ENCODE measurements at places on chromosomes 7 and 10.

GRCh38 chr7:35035511-35035961 lies 1.7 kb downstream of the DPY19L1 start:
- DNase-seq: peak; percentile 17

- no peak for DNase-seq
Observed at GRCh38 chr10:7351894-7352293, 58.9 kb downstream of the SFMBT2 start.

GRCh38 chr10:71241114-71241829 lies 28.9 kb downstream of the UNC5B start:
- DNase-seq: no peak

GRCh38 chr10:103605359-103606096 lies 112.0 kb downstream of the NEURL1 start:
- DNase-seq: peak; percentile 6

GRCh38 chr10:109317746-109318366 lies 605.5 kb downstream of the XPNPEP1 start:
- no peak for DNase-seq

DNA sequence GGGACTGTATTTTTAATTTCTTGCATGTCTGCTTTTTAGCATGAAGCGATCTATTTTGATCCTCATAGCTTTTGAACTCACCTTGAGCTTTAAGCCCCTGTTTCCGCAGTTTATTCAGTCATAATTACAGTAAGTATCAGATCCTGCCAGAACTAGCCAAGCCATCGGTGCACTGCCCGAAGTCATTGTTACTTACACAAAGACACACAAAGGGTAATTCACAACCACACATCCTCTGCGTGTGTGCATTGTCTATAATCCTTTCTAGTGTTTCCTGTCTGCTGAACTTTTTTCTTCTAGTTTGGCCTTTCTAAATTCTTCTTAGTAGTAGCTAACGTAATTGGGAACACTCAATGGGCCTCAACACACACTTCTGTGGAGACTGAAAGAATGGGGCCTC lies 133.0 kb downstream of the SFMBT2 start:
- no peak for DNase-seq

- no peak for DNase-seq
Observed at GRCh38 chr7:30185496-30185895, 50.7 kb downstream of the MTURN start.

GRCh38 chr7:123485187-123485586 lies 49.2 kb downstream of the IQUB start:
- no peak for DNase-seq

- DNase-seq: no peak
Observed at GRCh38 chr7:1123715-1124114, 35.8 kb downstream of the GPER1 start.

GRCh38 chr10:127254276-127254675 lies 57.9 kb upstream of the INSYN2A start:
- no peak for DNase-seq
